Left colon (tissue), 2 donors: ENCODE measurements at places on chromosomes 3 and 15. TPM values are rescaled to one million over a fixed set of nuclear protein-coding genes. Genes with fewer than 3 reads are reported as not detected.

Gene ATP13A5
- not detected for total RNA-seq

Gene CPLX3
- 0.15 TPM for total RNA-seq

Gene SHC4
- 0.24 TPM for total RNA-seq

Gene CCR3
- 0.28 TPM for total RNA-seq

Gene FAM81A
- total RNA-seq, result 9.2 TPM

Gene IL17RC
- 37.8 TPM for total RNA-seq

DNA sequence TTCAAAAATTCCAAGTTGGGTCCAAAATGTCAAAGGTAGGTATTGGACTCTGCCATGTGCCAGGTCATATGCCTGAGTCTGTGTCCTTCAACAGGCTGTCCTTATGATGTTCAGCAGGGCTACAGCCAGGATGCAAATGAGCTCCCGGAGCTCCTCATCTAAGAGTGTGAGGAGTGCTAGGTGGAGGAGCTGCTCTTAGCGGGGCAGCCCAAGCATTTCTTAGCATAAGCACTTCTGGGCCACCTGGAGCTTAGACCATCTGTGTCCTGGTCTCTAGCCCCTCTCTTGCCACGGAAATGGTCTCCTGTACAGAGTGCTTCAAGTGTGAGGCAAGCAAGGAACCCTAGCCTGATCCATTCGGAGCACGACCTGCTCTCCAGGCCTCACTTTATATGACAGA is 64.6 kb upstream of the PRR23C start:
- DNase-seq, result no peak

DNA sequence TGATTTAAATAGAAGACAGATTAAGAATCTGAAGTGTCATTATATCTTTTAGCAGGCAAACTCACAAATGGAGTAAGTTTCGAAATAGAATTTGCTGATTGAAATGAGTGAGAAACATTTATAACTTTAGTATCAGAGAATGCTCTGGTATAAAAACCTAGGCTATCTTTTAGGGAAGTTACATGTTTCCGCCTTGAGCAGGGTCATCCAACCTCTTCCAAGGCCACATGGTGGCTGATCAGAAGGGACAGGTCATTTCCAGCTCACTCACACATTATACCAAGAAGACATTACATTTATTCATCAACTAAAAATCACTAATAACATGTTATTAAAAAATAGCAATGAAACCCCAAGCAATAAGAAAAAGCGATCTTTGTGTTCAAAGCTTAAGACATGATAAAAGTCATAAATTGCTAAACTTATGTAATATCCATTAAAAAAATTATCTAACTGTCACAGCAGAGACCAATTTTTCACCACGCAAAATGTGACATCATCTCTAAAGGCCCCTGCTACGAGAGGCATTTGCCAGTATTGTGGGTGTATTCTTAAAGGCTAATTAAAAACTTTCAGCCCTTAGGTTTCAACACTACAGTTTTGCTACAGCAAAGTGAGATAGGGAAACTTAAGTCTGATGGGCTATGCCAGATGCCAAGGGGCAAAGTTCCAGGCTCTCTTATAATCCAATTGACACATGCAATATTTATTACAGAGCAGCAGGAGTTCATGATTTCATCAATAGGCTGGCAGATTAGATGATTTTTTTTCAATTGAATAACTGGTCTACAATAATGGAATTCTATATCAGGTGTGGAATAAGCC is 240.4 kb upstream of the TBL1XR1 start:
- DNase-seq, result no peak

GRCh38 chr3:152398495-152398894 is 129.8 kb downstream of the MBNL1 start:
- DNase-seq, result no peak

- DNase-seq, result no peak
Observed at GRCh38 chr3:107813026-107813425, 277.8 kb downstream of the CD47 start.

- DNase-seq, result no peak
Observed at GRCh38 chr15:52925130-52925529, 135.0 kb upstream of the ONECUT1 start.

DNA sequence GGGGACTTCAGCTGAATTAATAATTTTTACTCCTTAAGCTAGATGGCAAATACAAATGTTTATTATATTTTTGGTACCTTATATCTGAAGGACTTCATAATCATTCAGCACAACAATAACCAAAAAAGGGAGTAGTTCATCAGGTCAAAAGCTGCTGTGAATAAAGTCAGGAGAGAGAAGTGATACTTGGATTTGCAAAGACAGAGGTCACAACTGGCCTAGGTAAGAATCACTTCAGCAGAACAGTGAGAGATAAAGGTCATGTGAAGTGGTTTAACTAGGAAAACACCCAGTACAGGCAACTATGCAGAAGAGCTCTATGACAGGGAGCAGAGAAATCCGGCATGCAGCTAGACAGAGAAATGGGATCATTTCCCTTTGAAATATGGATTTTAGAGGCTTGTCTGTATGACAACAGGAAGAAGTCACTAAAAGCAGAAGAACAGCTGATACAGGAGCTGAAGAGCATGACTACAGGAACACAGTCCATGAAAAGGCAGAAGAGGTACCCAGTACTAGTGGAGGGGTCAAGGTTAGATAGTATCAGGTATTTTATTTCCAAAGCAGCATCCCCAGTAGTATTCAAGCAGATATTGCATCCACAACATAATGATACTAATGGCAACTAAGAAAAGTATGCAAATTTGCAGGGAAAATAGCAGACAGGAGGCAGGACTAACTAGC is 25.7 kb downstream of the ZMAT3 start:
- no peak for DNase-seq

DNA sequence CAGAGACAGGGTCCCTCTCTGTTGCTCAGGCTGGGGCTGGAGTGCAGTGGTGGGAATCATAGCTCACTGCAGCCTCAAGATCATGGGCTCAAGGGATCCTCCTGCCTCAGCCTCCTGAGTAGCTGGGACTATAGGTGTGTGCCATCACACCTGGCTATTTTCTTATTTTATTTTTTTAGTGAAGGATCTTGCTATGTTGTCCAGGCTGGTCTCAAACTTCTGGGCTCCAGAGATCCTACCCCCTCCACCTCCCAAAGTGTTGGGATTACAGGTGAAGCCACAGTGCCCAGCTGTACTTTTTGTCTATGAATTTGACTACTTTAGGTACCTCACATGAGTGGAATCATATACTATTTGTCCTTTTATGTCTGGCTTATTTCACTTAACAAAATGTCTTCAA is 49.1 kb upstream of the SPPL2A start:
- DNase-seq, result no peak

DNA sequence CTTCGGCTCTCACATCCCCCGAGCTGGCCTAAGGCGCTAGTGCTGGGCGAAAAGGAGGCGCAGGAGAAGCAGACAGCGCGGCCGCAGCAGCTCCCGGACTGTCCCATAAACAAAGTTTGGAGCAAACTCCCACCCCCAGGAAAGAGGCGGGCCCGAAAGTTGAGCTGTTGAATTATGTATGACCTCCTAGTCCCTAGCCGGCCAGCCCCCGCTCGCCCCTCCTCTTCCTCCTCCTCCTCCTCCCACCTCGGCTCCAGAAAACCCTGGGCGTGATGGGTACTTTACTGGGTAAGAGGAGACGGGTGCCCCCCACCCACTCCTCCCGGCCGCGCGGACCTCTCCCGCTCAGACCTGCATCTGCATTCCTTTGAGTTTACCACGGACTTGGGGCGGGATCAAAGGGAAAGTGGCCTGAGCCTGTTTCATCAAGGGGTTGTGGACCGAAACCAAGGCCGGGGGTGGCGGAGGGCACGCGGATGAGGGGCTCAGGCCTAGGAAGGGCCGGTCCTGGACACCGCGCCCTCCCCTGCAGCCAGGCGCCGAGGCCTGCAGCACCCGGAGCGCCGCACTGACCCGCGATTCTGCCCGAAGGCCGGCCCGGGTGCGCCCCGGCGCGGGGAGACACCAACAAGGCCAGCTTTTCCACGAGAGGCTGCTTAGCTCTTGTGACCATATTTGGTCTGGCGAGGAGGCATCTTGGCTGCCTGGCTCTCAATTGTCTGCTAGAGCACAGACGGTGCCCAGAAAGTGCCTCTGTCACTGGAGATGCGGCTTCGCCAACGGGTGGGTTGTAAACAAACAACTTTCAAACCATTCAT is at the start of gene WWTR1:
WWTR1 (minus strand) TSS at position 100 of the 818 bp plus-strand sequence. CDS start 719 bp downstream, outside the sequence.
- DNase-seq, result peak; percentile 88

- DNase-seq, result no peak
Observed at GRCh38 chr3:197746209-197746608, 3.5 kb upstream of the FYTTD1 start.

- no peak for DNase-seq
Observed at GRCh38 chr15:100547961-100548360, 19.2 kb upstream of the CERS3 start.

DNA sequence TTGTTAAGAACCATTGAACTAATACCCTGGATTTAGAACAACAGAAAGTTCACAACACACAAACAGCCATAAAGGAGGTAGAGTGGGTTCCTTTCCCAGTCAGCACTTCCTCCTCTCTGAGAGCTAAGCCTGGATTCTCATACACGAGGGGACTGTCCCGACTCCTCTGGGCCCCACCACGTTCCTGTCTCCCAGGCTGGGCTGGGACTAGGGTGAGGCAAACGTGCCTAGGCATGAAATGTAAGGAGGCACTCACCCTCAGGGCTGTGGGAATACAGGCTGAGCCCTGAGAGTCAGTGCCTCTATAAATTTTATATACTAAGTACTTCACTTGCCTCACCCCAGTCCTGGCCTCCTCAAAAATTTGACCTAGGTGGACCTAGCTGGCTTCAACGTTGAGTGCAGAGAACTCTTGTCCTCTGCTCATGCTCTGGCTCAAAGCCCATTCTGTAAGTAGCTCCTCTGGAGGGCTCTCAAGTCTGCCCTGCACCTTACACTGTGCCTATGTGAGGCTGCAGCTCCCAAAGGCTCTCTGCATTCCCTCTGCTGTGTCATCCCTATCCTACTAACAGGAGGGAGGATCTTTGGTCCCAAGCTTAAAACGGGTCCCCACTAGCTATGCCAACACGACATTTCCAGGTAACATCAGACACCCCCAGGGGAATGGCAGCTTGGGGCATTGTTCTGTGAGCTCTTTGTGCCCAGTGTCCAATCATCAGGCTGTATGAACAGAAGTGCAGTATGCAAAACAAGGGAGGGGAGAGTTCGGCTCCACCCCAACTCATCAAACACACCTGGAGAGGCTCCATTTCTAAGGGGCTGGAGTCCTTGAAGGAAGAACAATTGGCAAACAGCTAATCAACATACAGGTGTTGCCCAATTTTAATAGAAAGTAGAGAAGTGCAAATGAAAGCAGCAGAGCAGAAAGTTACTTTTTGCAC is 233.2 kb downstream of the RPLP1 start:
- no peak for DNase-seq

DNA sequence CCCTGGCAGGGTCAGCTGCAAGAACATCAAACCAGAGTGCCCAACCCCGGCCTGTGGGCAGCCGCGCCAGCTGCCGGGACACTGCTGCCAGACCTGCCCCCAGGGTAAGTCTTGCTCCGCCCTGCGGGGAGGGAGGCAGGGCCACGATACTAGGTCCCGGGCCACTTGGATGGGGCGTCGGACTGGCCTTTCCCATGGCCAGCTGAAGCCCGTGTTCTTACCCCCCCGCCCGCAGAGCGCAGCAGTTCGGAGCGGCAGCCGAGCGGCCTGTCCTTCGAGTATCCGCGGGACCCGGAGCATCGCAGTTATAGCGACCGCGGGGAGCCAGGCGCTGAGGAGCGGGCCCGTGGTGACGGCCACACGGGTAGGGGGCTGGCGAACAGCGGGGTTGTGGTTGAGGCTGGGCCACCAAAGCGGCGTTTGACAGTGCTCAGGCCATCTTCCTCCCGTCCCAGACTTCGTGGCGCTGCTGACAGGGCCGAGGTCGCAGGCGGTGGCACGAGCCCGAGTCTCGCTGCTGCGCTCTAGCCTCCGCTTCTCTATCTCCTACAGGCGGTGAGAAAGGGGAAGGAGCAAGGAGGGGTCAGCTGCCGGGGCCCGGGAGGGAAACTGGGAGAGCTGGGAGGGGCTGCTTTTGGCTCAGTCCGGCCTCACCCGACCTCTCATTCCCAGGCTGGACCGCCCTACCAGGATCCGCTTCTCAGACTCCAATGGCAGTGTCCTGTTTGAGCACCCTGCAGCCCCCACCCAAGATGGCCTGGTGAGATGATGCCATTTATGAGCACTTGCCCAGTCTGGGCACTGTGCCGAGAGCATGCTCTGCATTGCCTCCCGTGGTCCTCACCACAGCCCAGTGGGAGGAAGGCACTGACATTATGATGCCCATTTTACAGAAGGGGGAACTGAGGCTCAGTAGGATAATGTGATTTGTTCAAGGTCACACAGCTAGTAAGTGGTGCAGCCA is 1.7 kb downstream of the CHRD start:
- no peak for DNase-seq
